ENCODE measurements at places on chromosomes 12 and 14. TPM values are rescaled to one million over a fixed set of nuclear protein-coding genes. Genes with fewer than 3 reads are reported as not detected.

DNA sequence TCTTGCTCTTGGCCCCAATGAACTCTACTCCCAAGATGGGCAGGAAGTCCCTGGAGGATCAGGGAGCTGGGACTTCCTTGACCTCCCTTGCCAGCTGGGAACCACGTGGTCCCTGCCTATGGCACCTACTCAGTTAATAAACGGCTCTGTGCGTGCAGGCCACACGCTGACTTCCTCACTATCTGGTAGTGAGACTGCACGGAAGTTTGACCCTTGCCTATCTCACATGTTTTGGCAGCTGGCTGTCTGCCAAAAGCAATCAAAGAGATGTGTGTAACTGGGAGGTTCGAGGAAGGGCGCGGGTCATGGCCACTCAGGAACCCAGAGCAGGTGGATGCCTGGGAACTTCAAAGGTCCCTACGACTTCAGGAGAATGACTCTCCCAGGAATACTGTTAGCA is 57.9 kb downstream of the RFLNA start:
- DNase-seq = no peak

GRCh38 chr14:20934148-20934762 is 21.0 kb upstream of the RNASE2 start:
- DNase-seq = no peak

DNA sequence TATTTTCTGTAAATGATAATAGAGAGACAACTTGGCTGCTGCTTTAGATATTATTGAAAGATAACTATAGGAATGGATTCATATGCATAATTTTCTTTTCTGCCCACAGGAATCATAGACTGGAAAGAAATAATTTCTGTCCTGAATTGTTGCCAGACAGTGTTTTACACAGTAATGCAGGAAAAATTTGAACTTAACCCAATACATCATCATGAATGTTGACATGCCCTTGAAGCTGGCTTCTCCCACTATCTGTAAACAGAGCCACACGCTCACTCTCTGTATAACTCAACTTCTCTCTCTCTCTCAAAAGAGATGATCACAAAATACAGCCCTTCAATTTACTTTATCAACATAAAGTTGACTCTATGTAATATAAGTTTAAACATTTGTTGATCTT is 56.6 kb downstream of the PAX9 start:
- no peak for DNase-seq

DNA sequence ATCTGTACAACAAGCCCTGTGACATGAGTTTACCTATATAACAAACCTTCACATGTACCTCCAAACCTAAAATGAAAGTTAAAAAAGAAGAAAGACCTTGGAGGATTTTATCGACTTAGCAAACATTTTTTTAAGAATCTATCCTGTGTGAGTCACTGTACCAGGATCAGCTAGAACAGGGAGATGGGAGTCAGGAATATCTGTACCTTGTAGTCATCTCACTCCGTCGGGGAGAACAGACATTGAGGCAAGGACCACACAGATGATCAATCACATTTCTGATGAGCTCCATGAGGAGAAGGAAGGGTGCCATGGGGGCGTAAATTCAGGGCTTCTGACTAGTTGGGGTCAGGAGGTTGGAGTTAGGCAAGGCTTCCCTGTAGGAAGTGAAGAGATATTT is 310.6 kb downstream of the VRK1 start:
- DNase-seq = no peak

Gene KLRG1
- total RNA-seq = 3.0 TPM

GRCh38 chr12:68981516-68981915 is 48.5 kb upstream of the CPM start:
- DNase-seq = no peak

Gene KRT6C
- not detected for total RNA-seq

- DNase-seq = no peak
Observed at GRCh38 chr12:18932715-18933114, 194.8 kb downstream of the CAPZA3 start.

GRCh38 chr12:53616950-53617349 is 9.2 kb downstream of the ATF7 start:
- DNase-seq = no peak

GRCh38 chr12:1738446-1738845 is 47.6 kb downstream of the ADIPOR2 start:
- DNase-seq = no peak

GRCh38 chr14:71430321-71430677 is 501.9 kb upstream of the RGS6 start:
- no peak for DNase-seq

- no peak for DNase-seq
Observed at GRCh38 chr12:132533584-132533958, 43.6 kb downstream of the FBRSL1 start.

GRCh38 chr12:57604454-57604991 is at the start of gene DTX3:
Gene DTX3 (plus strand): TSS chr12:57604824. CDS start chr12:57606518, 1,694 bp downstream.
- DNase-seq = no peak

GRCh38 chr12:57433370-57433769 is 1.2 kb upstream of the INHBC start:
- DNase-seq = no peak

Gene FOXN4
- total RNA-seq = not detected

Data from thoracic aorta (tissue), 2 donors.